ENCODE measurements at places on chromosomes 5 and 9.

GRCh38 chr9:84111726-84112125 is 131.1 kb downstream of the RMI1 start:
- H3K36me3 ChIP-seq = no peaks in the 10 kb centered on the region
- H3K4me1 ChIP-seq = peaks cover 14% of the 10 kb centered on the region
- H3K27ac ChIP-seq = no peak overlapping the region
- peaks cover 30% of the 10 kb centered on the region for H3K27me3 ChIP-seq

DNA sequence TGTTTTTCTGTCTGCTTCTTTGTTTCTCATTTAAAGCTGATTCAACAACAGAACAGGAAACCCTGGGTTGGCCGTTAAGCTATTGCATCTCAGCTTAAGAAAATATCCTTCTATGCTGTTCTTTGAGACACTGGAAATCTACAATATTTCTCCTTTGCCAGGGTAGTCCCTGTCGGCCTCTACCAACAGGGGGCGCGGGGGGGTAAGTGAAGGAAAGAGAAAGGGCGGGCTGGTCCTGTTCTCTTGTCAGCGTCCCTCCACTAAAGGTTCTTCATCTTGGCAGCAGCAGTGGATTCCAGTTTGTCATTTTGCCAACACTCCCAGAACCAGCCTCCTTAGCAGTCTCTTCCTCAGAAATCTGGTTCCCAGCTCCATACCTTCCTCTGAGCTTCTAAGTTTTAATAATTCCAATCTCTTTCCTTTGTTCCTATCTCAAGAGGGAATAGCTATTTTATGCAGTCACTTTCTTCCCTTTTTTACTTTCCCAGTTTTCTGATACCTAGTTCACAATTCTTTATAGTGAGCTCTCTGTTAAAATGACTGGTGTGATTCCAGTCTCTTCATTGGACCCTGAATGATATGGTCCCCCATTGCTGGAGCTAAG is 222.3 kb downstream of the GLIS3 start:
- H3K27ac ChIP-seq = no peak overlapping the region
- DNase-seq = peak; percentile 60
- H3K27me3 ChIP-seq = no peaks in the 10 kb centered on the region
- H3K4me1 ChIP-seq = peaks cover 12% of the 10 kb centered on the region
- no peak overlapping the region for H3K4me3 ChIP-seq

GRCh38 chr9:91163773-91164471 is 197.8 kb downstream of the AUH start:
- H3K4me1 ChIP-seq = peaks cover 30% of the 10 kb centered on the region
- DNase-seq = no peak
- no peak overlapping the region for H3K4me3 ChIP-seq
- H3K27me3 ChIP-seq = peaks cover 6% of the 10 kb centered on the region
- no peaks in the 10 kb centered on the region for H3K36me3 ChIP-seq
- peak overlapping the region; percentile 92 for H3K27ac ChIP-seq

GRCh38 chr5:157369507-157369906 is 90.5 kb upstream of the NIPAL4 start:
- peaks cover 56% of the 10 kb centered on the region for H3K4me1 ChIP-seq
- H3K27me3 ChIP-seq = no peaks in the 10 kb centered on the region
- H3K36me3 ChIP-seq = no peaks in the 10 kb centered on the region
- H3K27ac ChIP-seq = no peak overlapping the region
- peak; percentile 15 for DNase-seq

- H3K27me3 ChIP-seq = no peaks in the 10 kb centered on the region
- peak overlapping the region; percentile 100 for H3K27ac ChIP-seq
- H3K4me3 ChIP-seq = peak overlapping the region; percentile 97
- DNase-seq = no peak
- H3K36me3 ChIP-seq = peaks cover 49% of the 10 kb centered on the region
Measured at GRCh38 chr5:82277613-82277986, 554 bp downstream of the RPS23 start.

- H3K4me3 ChIP-seq = no peak overlapping the region
- peaks cover 31% of the 10 kb centered on the region for H3K4me1 ChIP-seq
- no peak for DNase-seq
- peaks cover 3% of the 10 kb centered on the region for H3K27me3 ChIP-seq
- no peak overlapping the region for H3K27ac ChIP-seq
Measured at GRCh38 chr9:69755205-69755604, 4.6 kb downstream of the PTAR1 start.

DNA sequence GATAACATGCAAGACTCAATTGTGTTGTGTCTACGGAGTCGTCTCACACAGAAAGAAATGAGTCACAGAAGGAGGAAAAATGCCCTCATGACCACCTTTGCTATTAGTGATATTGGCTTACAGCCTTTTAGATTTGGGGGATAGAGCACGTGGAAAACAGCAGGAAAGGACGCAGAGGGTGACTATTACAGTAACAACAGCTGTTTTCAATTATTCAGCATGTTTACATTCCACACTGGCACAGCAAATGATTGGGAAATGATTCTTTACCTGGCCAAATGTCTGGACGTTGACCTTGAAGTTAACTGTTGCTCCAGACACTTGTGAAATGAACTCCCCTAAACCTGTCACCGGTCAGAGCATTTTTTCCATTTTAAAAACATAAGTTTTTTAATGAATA is 46.8 kb downstream of the APTX start:
- H3K4me3 ChIP-seq = no peak overlapping the region
- peaks cover 53% of the 10 kb centered on the region for H3K36me3 ChIP-seq
- no peak overlapping the region for H3K27ac ChIP-seq
- no peak for DNase-seq
- peaks cover 9% of the 10 kb centered on the region for H3K4me1 ChIP-seq

DNA sequence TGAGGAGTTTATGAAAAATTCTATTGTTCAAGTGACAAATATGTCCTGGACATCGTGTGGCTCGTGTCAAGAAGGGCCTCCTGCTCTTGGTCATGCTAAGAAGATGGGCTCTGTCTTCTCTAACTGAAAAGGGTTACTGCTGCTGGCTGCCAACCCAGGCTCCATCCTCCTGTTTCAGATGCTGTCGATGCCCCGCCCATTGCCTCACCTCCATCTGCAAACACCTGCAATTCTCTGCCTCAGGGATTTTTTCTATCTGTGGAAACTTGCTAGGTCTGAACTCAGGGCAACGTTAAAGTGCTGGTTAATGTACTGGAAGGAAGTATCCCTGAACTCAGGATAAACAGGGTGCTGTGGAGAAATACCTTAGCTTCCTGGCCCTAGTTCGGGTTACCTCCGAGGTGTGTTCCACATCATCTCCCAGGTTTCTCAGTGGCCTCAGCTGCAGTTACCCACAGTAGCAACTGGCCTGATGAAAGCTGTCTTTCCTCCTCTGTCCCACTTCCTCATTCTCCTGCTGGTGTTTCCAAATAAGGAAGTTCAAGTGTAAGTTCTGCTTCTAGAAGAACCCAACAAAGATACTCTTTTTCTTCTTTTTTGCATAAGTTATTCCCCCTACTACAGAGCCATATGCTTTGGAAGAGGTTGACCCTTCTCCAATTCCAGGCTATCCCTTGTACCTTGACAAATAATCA is 151.7 kb upstream of the SMIM23 start:
- H3K4me3 ChIP-seq = no peak overlapping the region
- H3K36me3 ChIP-seq = no peaks in the 10 kb centered on the region
- no peak overlapping the region for H3K27ac ChIP-seq

GRCh38 chr9:122949696-122950095 is 8.9 kb downstream of the RABGAP1 start:
- no peak overlapping the region for H3K27ac ChIP-seq
- peaks cover 2% of the 10 kb centered on the region for H3K27me3 ChIP-seq
- DNase-seq = no peak
- H3K36me3 ChIP-seq = peaks cover 24% of the 10 kb centered on the region

DNA sequence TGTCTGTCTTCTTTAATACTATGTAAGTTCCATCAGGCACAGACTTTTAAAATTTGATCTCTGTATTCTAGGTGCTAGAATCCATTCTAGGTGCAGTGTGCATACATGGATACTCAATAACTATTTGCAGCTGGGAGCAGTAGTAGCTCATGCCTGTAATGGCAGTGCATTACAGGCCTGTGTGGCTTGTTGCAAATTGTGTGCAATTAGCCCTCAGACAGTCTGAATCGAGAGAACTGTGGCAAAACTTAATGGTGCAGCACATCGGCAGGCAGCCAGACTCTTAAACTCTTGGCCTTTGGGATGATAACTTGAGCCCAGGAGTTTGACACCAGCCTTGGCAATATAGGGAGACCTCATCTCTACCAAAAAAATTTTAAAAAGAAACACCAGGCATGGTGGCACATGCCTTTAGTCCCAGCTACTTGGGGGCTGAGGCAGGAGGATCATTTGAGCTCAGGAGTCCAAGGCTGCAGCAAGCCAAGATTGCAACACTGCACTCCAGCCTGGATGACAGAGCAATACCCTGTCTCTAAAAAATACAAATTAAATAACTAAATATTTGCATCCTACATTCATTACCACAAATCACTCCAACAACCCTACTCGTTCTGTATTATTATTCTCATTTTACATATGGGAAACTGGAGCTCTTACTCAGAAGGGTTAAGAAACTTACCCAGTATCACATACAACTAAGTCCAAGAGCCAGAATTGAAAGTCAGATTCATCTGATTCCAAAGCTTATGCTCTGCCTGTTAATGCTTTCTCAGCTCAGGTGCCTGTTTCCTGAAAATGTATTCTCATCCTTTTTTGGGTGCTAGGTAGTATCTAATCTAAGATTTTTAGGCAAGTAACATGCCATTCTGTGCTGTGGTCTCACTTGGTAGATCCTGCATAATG is 30.1 kb downstream of the PRKACG start:
- peaks cover 61% of the 10 kb centered on the region for H3K4me1 ChIP-seq
- H3K36me3 ChIP-seq = peaks cover 4% of the 10 kb centered on the region
- H3K4me3 ChIP-seq = no peak overlapping the region
- DNase-seq = no peak
- H3K27me3 ChIP-seq = peaks cover 4% of the 10 kb centered on the region
- H3K27ac ChIP-seq = peak overlapping the region; percentile 8

DNA sequence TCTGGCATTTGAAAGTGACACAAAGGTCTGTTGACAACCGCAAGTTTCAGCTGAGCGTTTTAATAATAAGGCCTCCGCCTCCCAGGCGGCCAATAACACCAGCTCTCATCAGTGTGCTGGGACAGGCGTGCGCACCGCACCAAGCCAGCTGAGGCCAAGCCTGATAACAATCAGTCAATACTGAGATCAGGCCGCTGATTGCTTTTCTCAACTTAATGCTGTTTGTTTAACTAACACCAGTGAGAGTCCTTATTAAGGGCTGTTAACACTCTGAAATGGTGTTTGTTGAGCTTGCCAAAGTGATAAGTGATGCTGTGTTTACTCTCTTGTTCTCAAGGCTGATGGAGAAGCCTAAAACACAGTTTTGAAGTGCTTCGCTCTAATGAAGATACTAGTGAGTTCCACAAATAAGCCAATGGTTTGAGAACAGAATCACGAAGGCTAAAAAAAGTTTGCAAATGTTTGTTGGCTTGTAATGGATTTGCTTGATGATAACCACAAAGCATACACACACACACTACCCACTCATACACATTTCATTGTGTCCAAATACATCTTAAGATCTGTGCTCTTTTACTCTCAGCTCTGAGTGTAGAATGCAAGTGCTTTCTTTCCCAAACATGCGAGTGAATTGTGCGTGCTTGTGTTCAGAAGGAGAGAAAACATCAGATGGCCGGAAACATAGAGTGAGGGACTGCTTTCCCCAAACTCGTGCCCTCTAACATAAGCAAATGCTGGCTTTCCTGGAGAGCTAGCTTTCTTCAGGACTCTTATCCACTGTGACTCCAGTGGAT is 330.4 kb upstream of the KLF4 start:
- DNase-seq = no peak
- H3K27ac ChIP-seq = peak overlapping the region; percentile 55
- peaks cover 23% of the 10 kb centered on the region for H3K4me1 ChIP-seq
- H3K36me3 ChIP-seq = no peaks in the 10 kb centered on the region
- peak overlapping the region; percentile 10 for H3K4me3 ChIP-seq

DNA sequence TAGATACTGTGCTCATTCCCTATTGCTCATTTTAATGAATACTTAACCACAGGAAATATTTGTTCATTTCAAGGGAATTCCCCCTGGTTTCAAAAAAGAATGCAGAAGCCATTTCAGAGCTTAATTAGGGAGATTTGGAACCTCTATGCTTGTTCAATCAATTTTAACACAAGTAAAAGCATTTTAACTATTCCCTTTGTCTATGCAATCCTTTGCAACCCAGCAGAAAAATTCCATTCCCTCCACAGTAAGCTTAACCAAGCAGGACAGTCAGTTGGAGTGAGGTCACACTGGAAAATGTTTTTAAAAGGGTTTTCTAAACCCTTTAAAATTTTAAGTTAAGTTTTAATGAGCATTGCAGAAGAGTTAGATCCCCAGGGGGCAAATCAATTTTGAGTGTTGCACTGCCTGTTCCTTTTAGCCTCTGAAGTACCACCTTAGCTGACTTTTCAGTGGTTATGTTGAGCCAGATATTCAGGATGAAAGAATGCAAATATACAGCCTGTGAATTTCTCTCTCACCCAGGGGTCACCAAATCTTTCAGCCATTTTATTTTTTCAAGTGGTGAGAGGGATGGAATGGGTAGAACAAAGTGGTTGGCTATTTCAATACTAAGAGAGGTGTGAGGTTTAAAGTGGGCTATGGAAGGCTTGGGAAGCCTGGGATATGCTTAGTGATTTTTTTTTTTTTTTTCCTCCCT is 356.2 kb upstream of the NUDT12 start:
- H3K27me3 ChIP-seq = no peaks in the 10 kb centered on the region
- peak overlapping the region; percentile 61 for H3K27ac ChIP-seq
- peaks cover 22% of the 10 kb centered on the region for H3K4me1 ChIP-seq
- no peak for DNase-seq

GRCh38 chr5:131536211-131536826 is 98.7 kb downstream of the RAPGEF6 start:
- H3K36me3 ChIP-seq = no peaks in the 10 kb centered on the region
- H3K27ac ChIP-seq = no peak overlapping the region
- no peaks in the 10 kb centered on the region for H3K27me3 ChIP-seq
- H3K4me1 ChIP-seq = peaks cover 15% of the 10 kb centered on the region

DNA sequence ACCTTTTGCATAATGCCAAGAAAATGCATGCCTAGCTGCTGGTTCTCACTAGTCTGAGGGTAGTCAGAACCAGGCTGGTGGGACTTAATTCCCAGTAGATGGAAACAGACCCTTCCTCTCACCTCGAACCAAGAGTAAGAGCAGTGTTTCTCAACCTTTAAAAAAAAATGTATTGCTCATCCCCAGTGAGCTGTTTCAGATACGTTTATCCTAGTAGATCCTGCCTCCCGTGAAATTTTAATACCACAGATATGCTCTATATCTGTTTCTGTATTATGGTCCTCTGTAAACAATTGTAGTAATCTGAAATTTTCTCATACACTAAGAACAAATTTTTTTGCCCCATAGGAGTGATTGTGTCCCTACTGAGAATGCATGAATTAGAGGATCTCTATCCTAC is 86.2 kb downstream of the TEK start:
- H3K4me1 ChIP-seq = peaks cover 7% of the 10 kb centered on the region
- peaks cover 5% of the 10 kb centered on the region for H3K36me3 ChIP-seq
- no peak overlapping the region for H3K4me3 ChIP-seq
- no peaks in the 10 kb centered on the region for H3K27me3 ChIP-seq
- DNase-seq = no peak

- H3K4me3 ChIP-seq = no peak overlapping the region
- DNase-seq = no peak
- peaks cover 45% of the 10 kb centered on the region for H3K4me1 ChIP-seq
- peaks cover 38% of the 10 kb centered on the region for H3K27me3 ChIP-seq
Measured at GRCh38 chr5:1150866-1151265, 39.0 kb upstream of the SLC12A7 start.
